Liver (tissue), 10 donors: ENCODE measurements at places on chromosomes 13 and 19. TPM values are rescaled to one million over a fixed set of nuclear protein-coding genes. Genes with fewer than 3 reads are reported as not detected.

SIGLEC7 gene
- 4.8 TPM for polyA plus RNA-seq

FUT1 gene
- 0.72 TPM for polyA plus RNA-seq

KLK13 gene
- polyA plus RNA-seq: not detected

CACNG7 gene
- polyA plus RNA-seq: not detected

DMWD gene
- 6.5 TPM for polyA plus RNA-seq
